Endothelial cell (in vitro differentiated cells): ENCODE measurements at places on chromosomes 2 and 18.
A peak's percentile ranks its signal among the peaks of the same experiment; 100 is the strongest.

DNA sequence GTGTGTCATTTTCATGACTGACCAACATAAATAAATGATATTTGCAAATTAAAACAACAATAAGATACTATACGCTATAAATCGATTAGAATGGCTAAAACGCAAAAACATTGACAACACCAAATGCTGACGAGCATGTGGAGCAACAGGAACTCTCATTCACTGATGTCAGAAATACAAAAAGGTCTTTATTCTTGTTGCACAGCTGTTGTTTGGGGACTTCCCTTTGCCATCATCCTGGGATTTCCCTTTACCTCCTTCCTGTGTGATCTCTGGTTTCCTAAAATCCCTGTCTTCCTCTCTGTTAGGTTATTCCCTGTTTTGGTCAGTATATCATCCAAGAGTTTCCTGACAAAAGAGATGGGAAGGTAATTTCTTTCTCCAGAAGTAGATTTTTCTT lies 66.0 kb downstream of the NOL10 start:
- no peak for DNase-seq

DNA sequence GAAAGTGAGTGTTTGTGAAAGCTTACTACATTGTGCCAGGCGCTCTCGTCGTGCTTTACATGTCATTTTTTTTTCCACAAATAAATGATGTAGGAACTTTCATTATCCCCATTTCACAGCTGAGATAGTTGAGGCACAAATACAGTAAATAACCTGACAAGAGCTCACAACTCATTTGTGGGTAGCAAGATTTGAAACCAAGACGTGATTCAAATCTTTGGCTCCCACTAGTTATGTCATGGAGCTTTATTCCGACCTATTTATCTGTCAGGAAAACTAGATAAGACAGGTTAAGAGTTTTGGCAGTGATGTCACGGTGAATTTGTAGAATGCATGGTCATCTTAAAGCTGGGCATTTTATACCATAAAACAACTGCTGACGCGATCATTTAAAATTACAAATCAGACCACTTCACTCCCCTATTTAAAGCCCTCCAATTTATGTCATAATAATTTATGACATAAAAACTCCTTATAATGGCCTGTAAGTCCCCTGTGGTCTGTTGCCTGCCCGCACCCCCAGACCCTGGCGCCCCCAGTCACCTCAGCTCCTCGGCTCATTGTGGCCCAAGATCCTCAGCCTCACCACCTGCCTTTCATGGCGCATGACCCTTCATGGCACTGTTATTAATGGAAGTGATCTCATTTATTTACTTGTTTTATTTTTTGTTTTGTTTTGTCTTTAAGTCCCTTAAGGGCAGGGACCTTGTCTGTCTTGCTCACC lies 678 bp upstream of the ZNF24 start:
- DNase-seq, result no peak

DNA sequence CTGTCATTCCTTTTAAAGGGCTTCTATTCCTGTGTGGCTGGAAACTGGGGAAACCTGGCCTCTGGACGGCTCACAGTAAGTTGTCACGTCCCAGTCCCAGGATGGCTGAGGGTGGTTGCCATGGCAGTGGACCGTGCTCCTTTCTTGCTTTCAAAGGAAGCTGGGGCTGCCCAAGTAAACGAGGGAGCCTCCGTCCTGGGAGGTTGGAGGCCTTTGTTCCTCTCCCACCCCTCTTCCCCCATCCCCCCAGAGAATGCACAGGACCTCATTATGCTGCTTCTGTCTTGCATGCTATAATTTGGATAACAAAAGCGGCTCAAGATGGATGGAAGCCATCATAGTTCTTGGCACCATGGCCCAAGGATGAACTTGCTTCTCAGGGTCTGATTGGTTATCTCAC lies 325.5 kb upstream of the HS6ST1 start:
- DNase-seq, result no peak

DNA sequence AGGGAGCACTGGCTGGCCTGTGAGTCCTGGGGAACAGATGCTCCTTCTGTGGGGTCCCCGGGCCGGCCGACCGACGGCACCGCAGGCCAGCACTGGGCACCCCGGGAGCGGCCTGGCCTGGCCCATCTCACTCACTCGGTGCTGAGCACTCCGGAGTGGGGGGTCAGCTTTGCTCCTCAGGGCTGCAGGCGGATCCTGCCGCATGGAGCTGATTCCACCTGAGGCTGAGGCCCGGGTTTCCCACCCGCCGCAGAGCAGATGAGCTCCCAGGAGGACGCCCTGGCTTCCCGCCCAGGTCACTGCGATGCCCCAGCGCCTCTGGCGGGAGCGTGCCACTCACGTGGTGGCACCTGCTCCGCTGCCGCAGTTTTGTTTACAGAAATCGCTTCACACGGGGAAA lies 418.6 kb downstream of the GALR1 start:
- DNase-seq, result no peak

DNA sequence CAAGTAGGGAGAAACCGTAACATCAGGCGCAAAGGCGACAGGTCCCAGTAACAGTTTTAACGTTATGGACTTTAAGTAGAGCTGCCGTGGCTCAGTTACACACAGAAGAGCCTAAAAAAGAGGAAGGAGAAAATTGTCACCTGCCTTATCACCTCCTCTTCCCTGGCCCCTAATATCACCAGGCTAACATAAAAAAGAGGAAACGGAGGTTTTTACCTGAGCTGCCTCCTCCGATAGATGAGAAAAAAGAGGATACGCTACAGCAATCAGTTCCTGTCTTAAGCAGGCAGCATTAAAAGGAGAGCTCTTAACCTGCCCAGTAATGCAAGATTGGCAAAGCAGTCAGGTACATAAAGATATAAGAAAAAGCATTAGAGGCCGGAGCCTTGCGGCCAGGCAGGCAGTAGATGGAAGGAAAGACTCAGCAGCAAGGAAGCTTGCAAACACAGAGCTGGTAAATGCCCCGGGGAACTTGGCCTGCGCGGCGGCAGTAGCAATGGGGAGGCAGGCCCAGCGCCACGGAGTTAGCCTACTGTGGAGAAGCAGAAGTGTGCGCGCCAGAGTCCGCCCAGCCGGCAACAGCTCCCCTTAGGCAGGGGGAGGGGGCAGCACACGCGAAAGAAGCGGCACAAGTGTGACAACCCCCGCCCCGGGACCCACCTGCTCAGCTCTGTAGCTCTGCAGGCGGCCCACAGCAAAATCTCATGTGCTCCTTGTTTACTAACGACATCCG lies 116.3 kb upstream of the SCN7A start:
- DNase-seq, result peak; percentile 28

DNA sequence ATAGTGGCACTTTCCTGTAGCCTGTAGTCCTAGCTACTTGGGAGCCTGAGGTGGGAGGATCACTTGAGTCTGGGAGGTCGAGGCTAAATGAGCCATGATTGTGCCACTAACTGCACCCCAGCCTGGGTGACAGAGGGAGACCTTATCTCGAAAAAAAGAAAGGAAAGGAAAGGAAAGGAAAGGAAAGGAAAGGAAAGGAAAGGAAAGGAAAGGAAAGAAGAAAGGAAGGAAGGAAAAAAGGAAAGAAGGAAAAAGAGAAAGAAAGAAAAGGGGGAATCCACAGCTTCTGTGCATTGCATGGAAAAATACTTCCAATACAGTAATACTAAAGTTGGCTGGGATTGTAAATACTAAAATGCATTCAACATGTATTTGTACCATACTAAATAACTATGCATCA lies 12.8 kb upstream of the PIK3C3 start:
- DNase-seq, result no peak

- DNase-seq, result no peak
Observed at GRCh38 chr2:151823651-151824050, 4.6 kb downstream of the ARL5A start.
